ENCODE measurements at places on chromosomes 7 and 10.

GRCh38 chr7:33137103-33137502, 7.7 kb downstream of the BBS9 start:
- DNase-seq, result no peak

- no peak for DNase-seq
Observed at GRCh38 chr7:832167-832967, at the start of gene SUN1. Gene SUN1 (plus strand): TSS chr7:832476. CDS start chr7:832525, 49 bp downstream.

- DNase-seq, result no peak
Observed at GRCh38 chr7:121500360-121501058, 104.4 kb upstream of the FAM3C start.

- no peak for DNase-seq
Observed at GRCh38 chr10:32582946-32583345, 137.0 kb downstream of the CCDC7 start.

DNA sequence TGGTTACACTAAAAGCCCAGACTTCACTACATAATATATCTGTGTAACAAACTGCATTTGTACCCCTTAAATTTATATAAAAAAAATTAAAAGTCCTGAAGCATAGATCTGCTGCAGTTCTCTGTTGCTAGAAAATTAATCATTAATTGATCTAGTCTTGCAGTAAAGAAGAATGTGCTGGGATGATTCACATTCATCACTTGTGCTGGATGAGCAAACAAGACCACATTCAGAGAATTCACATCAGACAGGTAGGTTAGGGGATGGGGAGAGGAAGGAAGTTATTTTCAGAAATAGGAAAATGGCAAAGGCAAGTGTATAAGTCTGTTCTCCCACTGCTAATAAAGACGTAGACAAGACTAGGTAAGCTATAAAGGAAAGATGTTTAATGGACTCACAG, 1019.0 kb downstream of the KCNMA1 start:
- no peak for DNase-seq

- no peak for DNase-seq
Observed at GRCh38 chr10:117464176-117464575, 78.4 kb upstream of the EMX2 start.

Data from NCI-H187 (cell line).